Activated gamma-delta T cell treated with Interleukin-2 at 50 U/mL for 16 hours (primary cell): ENCODE measurements at places on chromosomes 12 and 14.

- DNase-seq: no peak
Measured at GRCh38 chr12:91896286-91897024, 249.2 kb downstream of the BTG1 start.

- peak; percentile 82 for DNase-seq
Measured at GRCh38 chr14:76904740-76905569, 78.7 kb downstream of the LRRC74A start.

DNA sequence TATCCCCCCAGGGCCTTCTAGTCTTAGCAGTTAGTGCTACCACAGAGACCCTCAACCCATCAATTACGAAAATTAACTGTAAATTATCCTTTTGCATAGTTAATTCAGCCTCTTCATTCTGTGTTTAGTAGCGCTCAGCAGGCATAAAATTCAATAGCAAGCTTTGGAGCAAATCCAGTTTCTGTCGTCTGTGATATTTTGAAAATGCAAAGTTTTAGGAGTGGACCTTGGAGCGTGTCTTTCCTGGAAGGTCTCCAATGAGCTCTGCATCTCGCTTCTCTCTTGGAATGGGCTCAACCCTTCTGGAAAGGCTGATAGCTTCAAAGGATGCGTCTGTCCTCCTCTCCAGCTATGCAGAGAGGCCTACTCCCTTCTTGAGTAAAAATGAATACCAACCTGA, 222.9 kb downstream of the SLC15A4 start:
- DNase-seq: no peak

- DNase-seq: no peak
Measured at GRCh38 chr12:50066402-50066801, 9.0 kb downstream of the ASIC1 start.

GRCh38 chr14:103085106-103086091, 1.4 kb downstream of the LBHD2 start:
- DNase-seq: no peak

DNA sequence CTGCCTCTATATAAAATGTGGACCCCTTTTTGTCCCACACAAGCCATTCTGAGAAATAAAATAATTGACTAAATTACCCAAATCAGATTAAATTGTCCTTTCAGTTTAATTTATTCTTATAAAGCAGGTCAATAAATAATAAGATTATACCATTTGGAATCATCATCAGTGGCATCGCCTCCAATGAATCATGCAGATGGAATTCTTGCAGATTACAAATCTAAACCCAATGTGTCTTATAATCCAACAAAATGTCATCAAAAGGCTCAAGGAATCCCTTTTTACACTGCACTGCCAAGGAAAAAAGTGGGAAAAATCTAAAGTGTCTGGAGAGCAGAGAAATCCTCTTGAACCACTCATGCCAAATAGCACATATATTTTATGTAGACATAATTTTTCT, 138.2 kb upstream of the TSPAN8 start:
- no peak for DNase-seq

GRCh38 chr12:123390498-123391426, 6.8 kb downstream of the KMT5A start:
- no peak for DNase-seq

- DNase-seq: no peak
Measured at GRCh38 chr12:26126340-26127284, 1.8 kb upstream of the BHLHE41 start.

GRCh38 chr14:84963518-84963917, 566.4 kb upstream of the FLRT2 start:
- DNase-seq: no peak

GRCh38 chr12:111368291-111368787, 556 bp downstream of the PHETA1 start:
- no peak for DNase-seq

- no peak for DNase-seq
Measured at GRCh38 chr12:31728289-31728916, 418 bp downstream of the AMN1 start.

- DNase-seq: peak; percentile 34
Measured at GRCh38 chr12:116861320-116861719, 19.9 kb downstream of the HRK start.

DNA sequence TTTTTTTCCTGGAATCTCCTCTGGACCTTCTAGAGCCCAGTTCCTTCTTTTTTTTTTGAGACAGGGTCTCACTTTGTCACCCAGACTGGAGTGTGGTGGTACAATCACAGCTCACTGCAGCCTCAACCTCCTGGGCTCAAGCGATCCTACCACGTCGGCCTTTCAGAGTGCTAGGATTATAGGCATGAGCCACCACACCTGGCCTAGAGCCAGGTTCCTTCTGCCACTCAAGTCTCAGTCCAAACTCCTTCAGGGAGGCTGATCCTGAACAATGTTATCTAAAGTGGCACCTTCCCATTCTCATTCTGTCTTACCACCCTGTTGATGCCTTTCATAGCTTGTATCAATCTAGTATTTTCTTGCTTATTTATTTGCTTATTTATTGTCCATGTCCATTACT, 22.3 kb upstream of the ELK3 start:
- DNase-seq: no peak

DNA sequence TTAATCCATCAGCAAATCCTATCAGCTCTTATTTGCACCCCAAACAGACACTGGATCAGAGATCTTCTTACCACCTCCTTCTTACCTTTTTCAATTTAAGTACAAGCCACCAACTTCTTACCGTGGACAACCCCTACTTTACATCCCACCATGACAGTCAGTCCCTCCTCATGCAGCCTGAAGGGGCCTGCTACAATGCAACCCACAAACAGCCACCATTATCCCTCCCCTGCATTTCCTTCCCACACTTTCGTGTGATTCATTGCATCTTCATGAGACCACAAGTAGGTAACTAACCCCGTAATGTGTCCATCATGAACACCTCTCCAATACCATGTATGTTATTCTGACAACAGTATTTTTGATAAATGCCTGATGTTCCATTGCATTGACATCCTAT, 108.6 kb downstream of the BCL11B start:
- no peak for DNase-seq

- no peak for DNase-seq
Measured at GRCh38 chr12:25743679-25744215, 190.7 kb upstream of the LMNTD1 start.

DNA sequence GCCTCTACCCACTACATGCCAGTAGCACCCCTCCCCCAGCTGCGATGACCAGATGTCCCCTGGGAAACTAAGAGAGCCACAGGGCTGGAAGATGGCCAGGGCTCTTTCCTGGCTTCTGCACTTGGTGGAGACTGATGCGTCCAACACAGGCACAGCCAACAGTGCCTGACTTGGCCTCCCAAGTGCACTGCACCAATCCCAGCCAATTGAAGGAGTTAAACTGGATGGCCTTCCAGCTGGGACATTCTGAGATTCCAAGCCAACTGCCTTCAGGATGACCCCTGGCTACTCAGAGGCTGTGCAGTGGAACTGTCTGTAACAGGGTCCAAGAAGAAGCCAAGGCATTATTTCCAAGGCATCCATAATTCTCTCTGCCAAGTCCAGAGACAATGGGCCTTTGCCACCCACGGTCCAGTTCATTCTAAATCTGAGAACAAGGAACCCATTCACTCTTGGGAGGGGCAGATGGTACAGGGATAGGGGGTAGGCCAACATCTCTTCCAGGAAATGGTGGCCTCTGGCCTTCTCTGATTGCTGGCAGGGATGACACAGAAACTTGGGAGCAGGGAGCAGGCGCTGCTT, 35.2 kb downstream of the PRIMA1 start:
- no peak for DNase-seq

- DNase-seq: no peak
Measured at GRCh38 chr12:125194163-125194773, 129.0 kb downstream of the AACS start.

DNA sequence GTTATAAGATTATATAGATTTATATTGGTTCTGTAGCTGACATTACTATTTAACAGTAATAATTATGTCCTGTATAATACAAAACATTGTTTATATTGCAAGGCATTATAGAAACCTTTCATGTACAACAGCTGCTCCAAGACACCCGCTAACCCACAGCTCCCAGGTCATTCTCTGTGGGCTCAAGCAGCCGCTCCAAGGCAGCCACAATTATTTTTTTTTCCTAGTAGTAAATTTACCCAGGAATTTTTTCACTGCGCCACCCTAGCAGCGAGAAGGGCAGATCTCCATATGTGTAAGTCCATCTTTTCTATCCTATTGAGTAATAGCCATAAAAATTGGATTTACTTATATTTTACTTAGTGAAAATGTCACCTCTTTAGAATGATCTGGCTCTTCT, 36.3 kb downstream of the KNTC1 start:
- DNase-seq: no peak

- DNase-seq: peak; percentile 86
Measured at GRCh38 chr14:92951912-92952471, 29.0 kb downstream of the CHGA start.

DNA sequence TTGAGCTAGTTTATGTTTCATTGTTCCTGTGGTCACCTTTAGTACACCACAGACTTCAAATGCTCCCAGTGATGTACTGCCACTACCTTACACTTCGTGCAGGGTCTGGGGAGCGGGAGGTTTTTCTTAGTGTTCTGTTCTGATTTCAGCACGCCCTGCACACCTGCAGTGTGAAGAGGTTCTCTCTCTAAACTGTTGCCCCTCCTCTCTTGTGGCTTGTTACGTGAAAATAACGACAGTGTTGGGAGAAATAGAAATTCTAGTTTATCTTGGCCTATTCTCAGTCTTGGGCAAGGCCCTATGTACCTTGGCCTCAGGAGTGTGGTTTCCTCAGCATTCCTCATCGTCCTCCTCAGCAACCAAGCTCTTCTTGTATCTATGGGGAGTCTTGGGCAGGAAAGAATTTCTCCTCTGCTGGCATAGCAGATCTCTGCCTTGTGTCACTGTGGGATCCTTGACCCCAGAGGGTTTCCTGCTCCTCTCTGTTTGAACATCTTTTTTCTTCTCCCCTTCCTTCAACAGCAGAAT, 48.6 kb downstream of the EIF2S3B start:
- DNase-seq: peak; percentile 63

GRCh38 chr14:23929822-23930294, 23.7 kb upstream of the DHRS4 start:
- DNase-seq: peak; percentile 88

- no peak for DNase-seq
Measured at GRCh38 chr14:60861545-60862140, 119.2 kb downstream of the TRMT5 start.

- no peak for DNase-seq
Measured at GRCh38 chr12:75437564-75437963, 43.0 kb upstream of the GLIPR1 start.

DNA sequence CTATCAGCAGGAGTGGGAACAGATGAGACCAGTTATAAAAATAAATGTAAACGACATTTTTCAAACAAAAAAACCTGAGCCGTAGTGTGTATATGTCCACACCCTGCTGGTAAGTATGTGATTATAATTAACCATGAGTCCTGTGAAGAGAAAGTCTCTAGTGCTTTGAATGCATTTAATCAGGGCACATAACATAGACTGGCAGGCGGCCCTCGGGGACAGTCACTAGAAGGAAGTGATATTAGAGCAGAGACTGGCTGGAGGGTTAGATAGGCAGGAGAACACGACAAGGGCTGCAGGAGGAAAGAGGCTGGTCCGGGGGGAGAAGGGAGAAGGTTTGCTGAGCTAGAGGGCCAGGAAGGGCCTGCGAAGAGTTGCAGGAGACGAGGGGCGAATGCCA, 23.8 kb upstream of the ELK3 start:
- no peak for DNase-seq

GRCh38 chr12:2101359-2101758, 48.6 kb downstream of the CACNA1C start:
- DNase-seq: no peak
